ENCODE measurements at places on chromosomes 3 and 15. TPM values are rescaled to one million over a fixed set of nuclear protein-coding genes. Genes with fewer than 3 reads are reported as not detected.

DNA sequence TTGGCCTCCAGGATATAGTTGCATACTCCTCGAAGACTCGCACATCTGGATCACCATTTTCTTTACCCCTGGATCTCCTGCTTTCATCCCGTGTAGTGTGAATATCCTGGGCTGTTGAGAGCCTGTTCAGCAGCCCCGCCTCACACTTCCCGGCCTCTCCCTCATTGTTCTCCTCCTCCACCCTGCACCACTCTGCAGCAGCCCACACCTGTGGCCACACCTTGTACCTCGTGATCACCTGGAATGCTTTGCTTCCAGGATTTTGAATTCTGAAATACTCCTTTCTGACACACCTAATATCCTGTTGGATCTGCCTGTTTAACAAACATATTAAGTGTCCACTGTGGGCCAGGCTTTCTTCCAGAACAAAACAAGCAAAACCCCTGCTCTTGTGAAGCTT lies 14.4 kb downstream of the ABHD17C start:
- DNase-seq, result no peak

DNA sequence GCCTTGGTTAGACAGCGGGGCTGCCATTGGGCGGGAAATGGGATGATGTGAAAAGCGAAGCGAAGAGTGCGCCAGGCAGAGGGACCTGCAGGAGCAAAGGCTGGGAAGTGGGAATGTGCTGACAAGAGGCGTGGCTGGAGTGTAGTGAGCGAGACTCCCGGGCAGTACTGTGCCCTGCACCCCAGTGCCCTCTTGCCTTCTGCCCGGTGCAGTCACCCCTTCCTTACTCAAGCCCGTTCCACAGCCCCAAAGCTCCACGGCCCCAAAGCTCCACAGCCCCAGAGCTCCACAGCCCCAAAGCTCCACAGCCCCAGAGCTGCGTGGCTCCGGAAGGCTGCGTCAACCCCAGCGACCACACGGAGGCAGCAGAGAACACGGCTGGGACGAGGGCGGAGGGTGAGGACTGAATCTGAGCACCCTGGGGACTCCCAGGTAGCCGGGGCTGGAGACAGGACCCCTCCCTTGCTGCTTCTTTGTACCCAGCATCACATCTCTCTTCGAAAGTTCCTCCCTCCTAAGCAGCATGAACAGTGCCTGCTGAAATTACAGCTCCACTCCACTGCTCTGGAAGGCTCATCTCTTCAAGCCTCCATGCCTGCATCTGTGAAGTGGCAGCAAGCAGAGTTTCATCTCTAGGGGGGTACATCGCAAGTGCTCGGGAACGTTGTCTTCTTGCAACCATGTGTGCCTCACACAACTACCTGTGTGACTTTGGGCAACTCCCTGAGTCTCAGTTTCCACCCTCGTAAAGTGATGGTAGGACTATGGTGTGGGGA lies 108.9 kb downstream of the FBLN2 start:
- DNase-seq, result peak; percentile 39

- DNase-seq, result no peak
These were observed 6.1 kb downstream of the CRTAP start for GRCh38 chr3:33119891-33120290.

DNA sequence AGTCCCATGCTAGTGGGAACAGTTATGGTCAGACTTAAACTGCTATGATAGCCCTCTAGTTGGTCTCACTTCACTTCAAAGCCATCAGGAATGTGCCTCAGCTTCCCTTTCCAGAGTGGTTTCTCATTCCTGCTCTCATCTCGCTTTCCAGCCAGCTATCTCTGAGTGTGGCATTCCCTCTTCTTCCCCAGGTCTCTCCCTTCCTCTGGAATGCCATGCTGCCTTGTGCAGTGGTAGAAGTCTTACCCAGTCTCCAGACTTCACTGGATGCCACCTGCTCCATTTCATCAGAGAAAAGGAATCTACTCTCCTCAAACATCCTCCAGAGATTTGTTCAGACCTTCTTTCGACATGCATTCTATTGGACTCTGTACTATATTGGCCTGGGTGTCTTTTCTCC lies 83.0 kb downstream of the AGBL1 start:
- DNase-seq, result no peak

DNA sequence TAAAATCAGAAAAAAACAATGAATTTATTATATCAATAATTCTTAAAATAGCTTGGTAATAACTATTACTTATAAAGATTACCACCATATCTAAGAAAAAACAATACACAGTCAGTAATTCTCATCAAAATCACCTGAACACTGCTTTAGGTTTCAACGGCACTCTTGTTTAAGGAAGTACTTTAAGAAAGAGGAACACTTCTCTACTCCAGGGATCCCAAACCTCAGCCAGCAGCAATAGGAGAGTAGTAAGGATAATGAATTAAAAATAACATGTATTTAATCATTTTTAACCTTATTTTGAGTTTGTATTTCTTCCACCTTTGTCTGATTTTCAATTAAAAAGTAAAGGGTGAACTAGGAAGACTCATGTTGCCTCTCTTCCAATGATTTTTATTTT lies 494.0 kb upstream of the NR2F2 start:
- DNase-seq, result no peak

The CTXN2 gene
- 0.05 TPM for total RNA-seq

The CPB1 gene
- total RNA-seq, result not detected

GRCh38 chr3:157752554-157752953 lies 249.3 kb upstream of the VEPH1 start:
- no peak for DNase-seq

The TLR9 gene
- total RNA-seq, result not detected

- no peak for DNase-seq
These were observed 1018.2 kb downstream of the DIPK2A start for GRCh38 chr3:144989807-144990206.

DNA sequence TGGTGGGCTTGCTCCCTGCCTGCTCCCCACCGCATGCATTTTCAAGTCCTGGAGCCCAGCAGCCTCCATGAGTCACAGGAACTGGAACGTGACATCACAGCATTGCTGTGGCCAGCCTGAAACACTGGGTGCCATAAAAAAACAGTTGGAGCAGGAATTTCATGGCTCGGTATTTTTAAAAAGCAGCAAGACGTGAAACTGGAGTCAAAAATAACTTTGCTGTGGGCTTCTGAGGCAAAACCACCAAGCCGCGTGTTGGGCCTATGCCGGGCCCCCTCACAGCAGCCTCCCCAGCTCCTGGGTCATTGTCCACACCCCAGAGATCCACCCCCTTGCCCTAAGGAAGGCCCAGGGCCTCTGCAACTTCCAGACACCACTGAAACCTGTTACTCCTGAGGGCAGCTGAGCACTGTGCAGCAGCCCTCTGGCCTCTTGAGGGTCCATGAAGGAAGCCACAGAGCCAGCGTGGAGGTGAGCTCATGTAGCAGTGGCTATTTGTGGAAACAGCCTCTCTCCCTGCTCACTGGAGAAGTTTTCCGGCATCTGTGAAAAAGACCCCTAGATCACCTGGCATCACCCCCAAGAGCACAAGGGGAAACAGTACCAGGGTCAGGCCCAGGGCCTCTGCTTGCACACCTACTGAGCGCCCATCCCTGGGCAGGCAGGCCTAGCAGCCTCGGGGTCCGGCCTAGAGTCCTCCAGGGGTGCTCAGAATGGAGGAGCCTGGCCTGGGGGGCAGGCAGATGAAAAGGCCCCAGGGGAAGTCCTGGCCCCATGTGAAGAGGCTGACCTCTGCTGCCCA lies 34.0 kb upstream of the DUSP7 start:
- DNase-seq, result peak; percentile 77

The CCDC39 gene
- total RNA-seq, result 0.22 TPM

DNA sequence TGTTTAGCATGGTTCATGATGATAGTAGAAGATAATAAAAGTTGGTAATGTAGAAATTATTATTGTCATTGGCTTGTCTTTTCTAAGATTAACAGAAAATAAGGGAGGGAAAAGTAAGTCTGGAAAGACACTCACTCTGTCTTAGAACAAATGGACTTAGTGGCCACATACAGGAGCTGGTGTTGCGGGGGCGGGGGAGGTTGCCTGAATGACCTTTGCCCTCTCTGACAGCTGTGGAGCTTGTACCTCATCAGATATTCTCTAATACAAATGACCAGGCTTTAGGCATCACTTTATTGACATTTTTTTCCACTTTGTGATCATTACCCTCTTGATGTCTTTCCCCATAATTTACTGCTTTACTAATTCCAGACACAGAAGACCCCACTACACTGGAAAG lies 5.9 kb downstream of the TAGLN3 start:
- no peak for DNase-seq

DNA sequence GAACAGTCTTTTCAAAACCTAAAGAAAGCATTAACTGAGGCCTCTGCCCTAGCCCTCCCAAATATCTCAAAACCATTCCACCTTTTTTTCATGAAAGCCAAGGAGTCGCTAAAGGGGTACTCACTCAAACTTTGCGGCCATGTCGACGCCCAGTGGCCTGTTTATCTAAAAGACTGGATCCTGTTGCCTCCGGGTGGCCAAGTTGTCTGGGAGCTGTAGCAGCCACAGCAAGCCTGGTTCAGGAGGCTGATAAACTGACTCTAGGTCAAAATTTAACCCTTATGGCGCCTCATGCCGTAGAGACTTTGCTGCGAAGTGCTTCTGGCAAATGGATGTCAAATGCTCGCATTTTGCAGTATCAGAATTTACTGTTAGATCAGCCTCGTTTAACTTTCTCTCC lies 39.5 kb downstream of the ZBTB11 start:
- DNase-seq, result no peak

DNA sequence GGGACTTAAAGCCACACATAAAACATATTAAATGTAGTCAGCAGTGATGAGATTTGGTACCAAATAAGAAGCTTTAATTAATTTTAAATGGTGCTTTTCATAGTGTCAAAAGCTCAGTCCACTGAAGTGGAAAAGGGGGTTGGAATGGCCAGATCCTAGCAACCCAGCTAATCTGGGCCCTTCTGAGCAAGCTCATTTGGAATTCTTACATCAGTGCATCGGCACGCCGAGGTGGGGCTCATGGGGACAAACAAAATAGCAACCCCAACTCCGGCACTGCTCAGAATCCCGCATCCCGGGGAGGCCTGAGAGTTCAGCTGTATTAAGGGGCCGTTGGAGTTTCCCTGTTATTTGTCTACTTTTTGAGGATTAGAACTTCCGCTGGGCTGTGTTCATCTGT lies 526.4 kb downstream of the SOX2 start:
- DNase-seq, result peak; percentile 11

The NUTM1 gene
- not detected for total RNA-seq

- no peak for DNase-seq
These were observed 14.6 kb upstream of the PLA2G4E start for GRCh38 chr15:42035435-42035761.

GRCh38 chr3:149142682-149143081 lies 13.2 kb downstream of the HPS3 start:
- no peak for DNase-seq

- DNase-seq, result peak; percentile 77
These were observed 20.4 kb upstream of the NFKBIZ start for GRCh38 chr3:101828691-101829436.

DNA sequence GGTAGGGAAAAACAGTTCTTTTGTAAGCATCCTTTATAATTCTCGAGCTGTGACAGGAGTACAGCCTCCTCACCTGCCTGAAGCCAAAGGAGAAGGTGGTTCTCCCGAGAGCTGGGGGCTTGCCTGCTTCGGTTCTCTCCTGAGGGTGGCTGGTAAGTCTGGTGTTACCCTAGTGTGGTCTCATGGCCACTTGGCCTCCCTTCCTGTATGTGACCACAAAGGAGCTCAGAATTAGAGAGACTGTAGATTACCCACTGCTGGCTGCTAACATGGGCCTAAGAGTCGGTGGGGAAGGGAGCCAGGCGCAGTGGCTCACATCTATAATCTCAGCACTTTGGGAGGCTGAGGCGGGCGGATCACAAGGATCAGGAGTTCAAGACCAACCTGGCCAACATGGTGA lies 12.6 kb downstream of the PDHB start:
- no peak for DNase-seq

GRCh38 chr3:140219923-140220452 lies 285.0 kb downstream of the CLSTN2 start:
- DNase-seq, result no peak

- DNase-seq, result peak; percentile 93
These were observed 71.2 kb downstream of the GOLIM4 start for GRCh38 chr3:168024537-168024941.

DNA sequence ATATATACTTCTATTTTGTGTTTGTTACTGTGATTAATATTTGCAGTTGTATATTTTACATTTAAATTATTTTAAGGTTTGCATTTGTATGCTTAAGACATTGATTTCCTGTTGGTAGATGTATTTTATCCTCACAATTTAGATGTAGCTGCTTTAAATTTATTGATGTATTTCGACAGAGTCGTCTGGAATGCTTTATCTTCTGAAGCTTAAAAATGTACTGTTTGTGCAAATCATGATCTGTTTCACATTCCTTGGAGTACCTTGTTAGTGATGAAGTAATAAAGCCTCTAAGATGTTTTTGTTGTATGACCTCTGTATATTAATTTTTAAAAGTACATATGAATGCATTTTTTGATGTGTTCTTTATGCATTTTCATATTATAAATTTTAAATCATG lies 1.9 kb downstream of the CHD2 start:
- DNase-seq, result no peak

- no peak for DNase-seq
These were observed 114.2 kb downstream of the HCN4 start for GRCh38 chr15:73254598-73254997.

- DNase-seq, result no peak
These were observed 787 bp downstream of the TRPM1 start for GRCh38 chr15:31100738-31101137.

- peak; percentile 51 for DNase-seq
These were observed 237.0 kb downstream of the UACA start for GRCh38 chr15:70526221-70526973.

The IL17RC gene
- 50.6 TPM for total RNA-seq

The CDHR4 gene
- not detected for total RNA-seq

DNA sequence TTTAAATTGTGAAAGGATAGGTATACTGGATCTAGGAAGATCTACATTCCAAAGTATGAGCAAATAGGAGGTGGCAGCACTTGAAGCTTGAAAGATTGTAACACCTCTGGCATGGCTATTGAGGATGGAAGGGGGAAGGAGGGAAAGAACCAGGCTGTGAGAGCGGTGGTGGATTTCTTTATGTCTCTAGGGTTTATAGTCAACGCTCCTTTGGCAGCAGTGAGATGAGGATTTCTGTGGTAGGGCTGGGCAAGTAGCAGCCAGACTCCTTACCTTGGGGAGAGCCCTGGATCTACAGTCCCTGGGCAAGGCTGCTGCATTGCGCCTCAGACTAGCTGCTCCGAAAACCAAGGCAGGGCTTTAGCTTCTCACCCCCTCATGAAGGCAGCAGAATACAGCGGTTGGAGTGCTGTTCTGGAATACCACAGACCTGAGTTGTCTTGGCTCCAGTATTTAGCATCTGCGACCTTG lies 53.2 kb downstream of the MEF2A start:
- DNase-seq, result no peak

DNA sequence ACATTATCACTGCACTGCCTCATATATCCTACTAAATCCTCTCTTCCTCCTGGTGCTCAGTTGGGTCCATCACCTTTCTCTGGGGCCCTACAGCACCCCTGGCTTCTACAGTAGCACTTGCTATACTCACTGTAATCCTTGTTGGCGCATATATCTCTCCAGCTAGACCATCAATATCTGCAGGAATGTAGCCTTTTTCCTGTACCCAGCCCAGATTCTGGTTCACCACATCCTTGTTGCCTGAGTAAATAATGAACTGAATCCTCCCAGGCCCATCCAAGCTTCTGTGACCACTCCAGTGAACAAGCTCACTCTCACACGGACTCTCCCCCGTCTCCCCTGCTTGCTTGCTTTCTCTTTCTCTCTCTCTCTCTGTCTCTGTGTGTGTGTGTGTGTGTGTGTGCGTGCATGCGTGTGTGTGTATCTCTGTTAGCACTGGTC lies 62.5 kb upstream of the LIPC start:
- DNase-seq, result peak; percentile 29

The PCBP4 gene
- 107 TPM for total RNA-seq

GRCh38 chr3:20078194-20078714 lies 38.0 kb downstream of the KAT2B start:
- no peak for DNase-seq
